Midbrain (tissue), 1 donor: ENCODE measurements at places on chromosomes 3 and 15.
A peak's percentile ranks its signal among the peaks of the same experiment; 100 is the strongest.

DNA sequence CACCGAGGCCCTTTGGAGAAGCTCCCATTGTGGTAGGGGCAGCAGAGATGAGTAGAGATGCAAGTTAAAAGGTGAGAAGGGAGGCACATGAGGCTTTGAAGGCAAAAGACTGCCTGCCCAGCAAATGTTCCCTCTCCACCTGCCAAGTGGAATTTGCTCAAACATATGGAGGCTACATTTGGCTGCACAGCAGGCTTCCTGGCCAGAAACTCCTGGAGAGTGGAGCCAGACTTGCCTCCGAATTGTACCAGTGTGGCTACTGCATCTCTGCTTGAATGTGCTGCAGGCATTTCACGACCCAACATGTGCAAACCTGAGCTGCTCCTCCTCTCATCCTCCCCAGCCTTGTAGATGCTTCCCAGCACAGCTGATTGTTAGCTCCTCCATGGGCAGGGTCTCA, 229.2 kb downstream of the ZNF621 start:
- no peak for DNase-seq

- no peak for DNase-seq
Measured at GRCh38 chr3:174758943-174759342, 100.2 kb upstream of the NAALADL2 start.

DNA sequence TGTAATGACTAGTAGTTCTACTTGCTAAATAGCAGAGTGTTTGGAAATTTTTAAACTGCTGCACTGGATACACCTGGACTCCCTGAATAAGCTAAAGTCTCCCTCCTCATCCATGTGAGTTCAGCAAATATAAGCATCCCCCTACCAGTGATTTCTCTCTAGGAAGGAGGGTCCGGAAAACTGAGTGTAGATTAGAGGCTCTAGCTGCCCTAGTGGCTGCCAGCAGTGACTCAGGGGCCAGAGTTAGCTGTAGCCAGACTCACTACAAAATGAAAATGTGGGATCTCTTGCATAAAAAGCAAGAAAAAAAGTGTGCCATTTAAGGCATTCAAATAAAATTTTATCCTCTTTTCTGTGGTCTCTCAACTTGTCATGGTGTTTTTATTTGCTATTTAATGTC, 485.0 kb upstream of the ATP11B start:
- DNase-seq: no peak

DNA sequence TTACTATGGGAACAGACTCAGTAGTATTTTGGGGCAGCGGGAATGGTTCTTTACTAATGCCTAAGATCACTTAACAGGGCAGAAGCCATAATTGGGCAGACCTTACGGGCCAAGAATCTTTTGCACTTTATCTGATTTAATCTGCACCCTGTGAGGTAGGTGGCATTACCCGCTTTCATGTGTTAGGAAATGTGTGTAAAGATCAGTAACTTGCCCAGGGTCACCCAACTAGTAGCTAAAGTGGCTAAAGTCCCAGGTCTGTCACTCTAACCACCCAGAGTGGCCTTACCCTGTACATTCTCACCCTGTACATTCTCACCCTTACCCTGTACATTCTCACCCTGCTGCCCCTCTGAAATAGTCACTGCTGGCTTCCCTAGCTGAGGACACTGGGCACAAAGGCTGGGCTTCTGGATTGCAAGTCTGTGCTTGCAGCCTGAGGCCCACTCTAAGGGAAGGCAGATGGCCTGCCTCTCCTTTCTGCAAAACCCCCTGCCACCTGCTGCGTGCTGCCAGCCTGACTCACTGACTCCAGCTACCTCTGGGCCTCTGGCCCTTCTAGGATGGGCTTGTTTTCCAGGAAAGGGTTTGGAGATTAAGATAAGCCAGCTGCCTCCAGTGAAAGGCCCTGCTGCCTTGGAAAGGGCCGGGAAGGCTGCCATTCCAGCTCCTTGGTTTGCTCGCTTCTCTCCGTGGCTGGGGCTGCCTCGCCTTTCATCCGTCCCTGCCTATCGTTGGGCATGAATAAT, 37.5 kb upstream of the MYZAP start:
- peak; percentile 48 for DNase-seq

GRCh38 chr3:37816271-37816670, 45.4 kb upstream of the CTDSPL start:
- DNase-seq: no peak

- DNase-seq: no peak
Measured at GRCh38 chr15:58380280-58380945, 51.4 kb upstream of the LIPC start.

- no peak for DNase-seq
Measured at GRCh38 chr15:49823987-49824774, 203.3 kb downstream of the DTWD1 start.

- no peak for DNase-seq
Measured at GRCh38 chr15:89664441-89665350, 9.4 kb upstream of the KIF7 start.

GRCh38 chr3:112405845-112406244, 72.9 kb downstream of the CD200 start:
- DNase-seq: no peak

DNA sequence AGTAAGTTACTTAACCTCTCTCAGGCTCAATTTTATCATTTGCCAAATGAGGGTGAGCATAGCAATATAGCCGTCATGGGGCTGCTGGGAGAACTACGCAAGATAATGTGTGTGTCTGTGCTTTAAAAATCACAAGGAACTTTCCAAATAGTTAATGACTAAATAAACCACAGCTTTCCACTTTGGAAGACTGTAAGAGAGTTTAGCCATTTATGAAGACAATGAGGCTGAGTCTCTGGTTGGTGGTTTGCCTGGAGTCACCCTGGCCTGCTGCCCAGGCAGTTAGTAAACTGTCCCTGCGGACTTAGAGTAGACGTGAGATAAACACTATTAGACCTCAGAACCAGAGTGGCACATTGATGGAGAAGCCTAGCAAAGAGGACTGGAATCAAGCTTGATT, 357.7 kb downstream of the CLSTN2 start:
- DNase-seq: no peak

DNA sequence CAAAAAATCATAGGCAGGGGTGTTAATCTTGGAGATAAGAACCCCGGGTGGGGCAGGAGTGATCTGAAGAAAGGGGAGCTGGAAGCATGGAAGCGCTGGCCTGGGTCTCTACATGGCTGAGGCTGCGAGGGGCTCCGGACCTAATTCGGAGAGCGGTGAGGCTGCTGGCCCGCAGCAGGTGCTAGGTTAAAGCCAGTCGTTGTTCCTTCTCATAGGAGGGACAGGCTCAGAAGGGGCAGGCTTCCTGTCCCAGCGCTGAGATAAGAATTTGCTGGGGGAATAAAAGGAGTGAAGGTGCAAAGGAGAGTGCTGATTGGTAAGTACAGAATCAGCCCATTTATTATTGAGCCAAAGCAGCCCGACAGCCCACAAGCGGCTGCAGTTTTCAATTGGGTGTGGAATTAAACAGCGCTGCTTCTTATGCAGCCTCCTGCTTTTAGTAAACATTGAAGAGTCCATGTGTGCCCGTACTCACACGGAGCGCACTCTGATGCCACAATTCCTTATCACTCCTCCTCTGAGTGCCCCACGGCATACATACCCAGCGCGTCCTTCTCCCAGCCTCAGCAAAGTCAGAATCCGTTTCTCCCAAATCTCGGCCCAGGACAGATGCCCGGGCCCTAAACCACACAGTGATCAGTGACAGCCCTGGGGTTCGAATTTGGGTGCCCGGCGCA, 17.1 kb downstream of the CHST13 start:
- no peak for DNase-seq

DNA sequence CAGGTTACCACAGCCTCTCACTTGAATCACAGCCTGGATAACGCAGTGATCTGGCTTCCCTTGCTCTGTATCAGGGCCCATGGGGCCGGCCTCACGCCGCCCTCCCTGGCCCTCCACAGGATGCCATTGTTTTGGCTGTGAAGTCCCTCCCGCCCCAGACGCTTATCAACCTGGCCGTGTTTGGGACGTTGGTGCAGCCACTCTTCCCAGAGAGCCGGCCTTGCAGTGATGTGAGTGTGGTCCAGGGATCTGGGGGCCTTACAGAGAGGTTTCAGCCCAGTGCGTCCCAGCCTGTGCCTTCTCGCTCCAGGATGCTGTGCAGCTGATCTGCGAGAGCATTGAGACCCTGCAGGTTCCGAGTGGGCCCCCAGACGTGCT, 6.6 kb downstream of the VWA5B2 start:
- DNase-seq: no peak

DNA sequence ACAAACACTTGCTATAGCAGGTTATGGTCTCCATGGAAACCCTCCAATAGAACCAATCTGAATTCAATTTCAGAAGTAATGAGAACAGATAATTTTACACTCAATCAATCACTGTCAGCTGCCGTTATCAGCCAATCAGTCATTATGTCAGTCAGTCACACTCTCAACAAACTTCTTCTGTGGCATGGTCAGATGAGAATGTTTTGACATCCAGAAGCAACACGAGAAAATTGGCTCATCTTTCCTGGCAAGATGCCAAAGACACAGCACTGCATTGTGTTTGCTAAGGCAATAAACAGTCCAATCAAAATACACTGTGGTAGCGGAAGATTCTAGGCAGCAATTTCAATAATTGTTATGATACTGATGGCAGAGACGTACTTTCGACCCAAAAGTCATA, 190.7 kb downstream of the RORA start:
- DNase-seq: no peak

GRCh38 chr3:72009851-72010443, 225.0 kb upstream of the PROK2 start:
- no peak for DNase-seq

DNA sequence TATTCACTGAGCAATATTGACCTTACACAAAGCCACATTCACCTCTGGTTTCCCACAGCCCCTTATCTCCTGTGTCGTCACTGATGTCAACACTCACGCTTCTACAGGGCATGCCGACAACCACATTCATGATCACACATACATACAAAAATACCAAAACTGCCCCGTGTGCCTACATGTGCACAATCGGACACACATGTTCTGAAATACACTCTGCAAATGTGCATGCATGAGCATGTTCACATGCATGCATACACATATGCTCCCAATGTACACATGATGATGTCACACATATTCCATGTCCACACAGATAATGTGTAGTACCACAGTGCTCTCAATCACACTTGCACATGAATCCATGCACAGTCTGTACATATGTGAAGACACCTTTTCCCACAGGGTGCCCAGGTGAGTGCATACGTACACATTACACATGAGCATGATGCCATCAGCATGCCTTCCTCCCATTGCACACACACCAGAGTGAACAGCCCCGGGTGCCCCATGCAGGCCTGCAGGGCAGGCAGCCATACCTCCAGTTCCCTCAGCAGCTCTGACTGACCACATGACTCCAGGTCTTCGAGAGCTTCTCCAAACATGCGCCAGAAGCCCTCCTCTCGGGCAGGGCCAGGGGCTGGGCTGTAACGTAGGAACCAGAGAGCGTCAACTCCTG, 37.0 kb downstream of the GRIP2 start:
- no peak for DNase-seq

DNA sequence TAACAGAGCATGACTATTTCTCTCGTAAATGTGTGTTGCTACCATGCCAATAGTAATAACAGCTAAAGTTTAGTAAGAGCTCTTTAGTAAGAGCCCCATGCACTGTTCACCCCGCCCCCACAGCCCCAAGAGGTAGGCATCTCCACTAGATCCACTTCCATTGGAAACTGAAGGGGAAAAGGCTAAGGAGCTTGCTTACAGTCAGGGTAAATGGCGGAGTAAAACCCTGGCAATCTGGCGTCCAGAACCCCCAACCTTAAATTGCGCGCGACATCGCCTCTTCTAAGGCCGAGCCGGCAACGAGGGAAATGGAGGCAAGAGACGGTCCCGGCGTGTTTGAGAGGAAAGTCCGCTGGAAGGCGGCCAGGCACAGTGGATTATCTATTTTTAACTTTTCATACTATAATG, 654 bp upstream of the C3orf38 start:
- DNase-seq: no peak

DNA sequence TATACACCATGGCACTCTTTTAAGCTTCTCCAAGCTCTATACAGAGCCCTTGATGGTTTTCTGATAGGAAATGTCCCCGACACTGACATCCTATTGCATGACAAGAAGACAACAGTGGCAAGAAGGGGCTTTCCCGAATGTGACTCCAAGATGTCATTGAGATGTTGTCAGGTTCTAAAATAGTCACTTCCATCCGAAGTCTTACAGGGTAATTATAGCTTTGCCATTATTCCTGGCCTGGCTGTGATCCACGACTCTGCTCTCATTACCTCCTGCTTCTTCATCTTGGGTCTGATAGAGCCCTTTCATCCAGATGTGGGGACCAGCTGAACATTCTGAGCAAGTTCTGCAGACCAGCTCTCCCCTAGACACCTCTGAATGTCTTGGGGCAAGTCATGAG, 40.6 kb upstream of the ADAMTS9 start:
- DNase-seq: no peak

GRCh38 chr3:197997936-197998335, 37.9 kb downstream of the LMLN start:
- DNase-seq: no peak

- DNase-seq: no peak
Measured at GRCh38 chr3:124282751-124283651, 291.1 kb upstream of the ROPN1 start.

- no peak for DNase-seq
Measured at GRCh38 chr15:89728254-89728653, 22.8 kb downstream of the MESP1 start.

- no peak for DNase-seq
Measured at GRCh38 chr15:39359771-39360170, 221.1 kb upstream of the THBS1 start.

DNA sequence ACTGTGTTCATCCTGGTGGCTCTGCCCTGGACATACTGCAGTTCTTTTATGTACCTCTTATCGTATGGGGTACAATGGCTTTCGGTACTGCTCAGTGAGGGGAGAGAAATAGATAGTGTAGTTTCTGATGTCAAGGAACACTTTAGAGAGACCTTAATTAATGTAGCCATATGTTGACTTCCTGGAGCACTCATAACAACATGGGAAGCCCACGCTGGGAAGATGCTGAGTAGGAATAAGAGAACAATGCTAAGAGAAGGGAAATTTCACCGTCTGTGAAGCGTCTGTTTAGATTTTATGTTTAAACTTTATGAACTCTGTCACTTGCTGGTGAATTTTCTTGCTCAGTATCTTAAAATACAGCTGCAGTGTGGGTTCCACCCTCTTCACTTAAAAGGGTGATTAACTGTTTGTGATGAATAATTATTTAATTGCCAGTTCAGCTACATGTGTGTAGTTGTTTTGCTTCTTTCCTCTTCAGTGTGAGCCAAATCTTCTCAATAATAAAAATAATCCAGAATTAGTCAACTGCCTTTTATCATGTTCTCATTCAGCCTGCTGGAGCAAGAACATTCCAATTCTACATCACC, 373.1 kb upstream of the TPRG1 start:
- no peak for DNase-seq

DNA sequence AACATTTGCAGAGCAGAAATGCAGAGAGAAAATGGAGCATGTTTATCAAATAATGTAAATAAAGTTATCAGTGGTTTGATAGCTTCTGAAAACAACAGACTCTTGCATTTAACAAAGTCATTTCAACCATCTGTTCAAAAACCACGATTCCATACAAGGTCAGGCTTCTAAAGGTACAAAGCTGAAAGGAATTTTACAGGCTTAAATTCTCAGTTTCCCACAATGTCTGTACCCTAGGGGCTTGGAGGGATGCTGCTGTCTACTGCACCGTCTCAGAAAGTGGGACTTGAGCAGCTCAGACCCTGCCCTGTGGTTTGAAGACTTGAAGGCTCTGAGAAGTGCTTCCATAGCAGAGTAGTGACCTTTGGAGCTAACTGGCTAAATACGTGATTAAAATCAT, 30.4 kb upstream of the TM4SF1 start:
- no peak for DNase-seq

- DNase-seq: no peak
Measured at GRCh38 chr3:46215810-46216414, 7.8 kb upstream of the CCR1 start.
